Fibroblast of skin of abdomen (primary cell): ENCODE measurements at places on chromosomes 12 and 14.

DNA sequence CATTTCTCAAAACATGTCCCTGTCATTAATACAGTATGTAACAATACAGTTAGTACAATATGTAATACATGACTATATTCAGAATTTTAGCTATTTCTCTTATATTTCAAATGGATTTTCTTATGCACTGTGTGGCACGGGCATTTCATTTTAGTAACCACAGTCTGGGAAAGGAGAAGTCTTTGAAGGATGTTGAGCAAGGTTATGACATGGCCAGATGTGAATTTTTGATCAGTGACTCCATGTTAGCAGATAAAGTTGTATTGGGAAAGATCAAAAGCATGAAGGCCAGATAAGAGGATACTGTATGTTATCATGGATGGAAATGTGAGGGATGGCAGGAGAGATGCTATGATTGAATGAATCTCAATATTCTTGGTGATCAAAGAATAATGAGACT is 285.2 kb downstream of the NAV3 start:
- no peak for DNase-seq

DNA sequence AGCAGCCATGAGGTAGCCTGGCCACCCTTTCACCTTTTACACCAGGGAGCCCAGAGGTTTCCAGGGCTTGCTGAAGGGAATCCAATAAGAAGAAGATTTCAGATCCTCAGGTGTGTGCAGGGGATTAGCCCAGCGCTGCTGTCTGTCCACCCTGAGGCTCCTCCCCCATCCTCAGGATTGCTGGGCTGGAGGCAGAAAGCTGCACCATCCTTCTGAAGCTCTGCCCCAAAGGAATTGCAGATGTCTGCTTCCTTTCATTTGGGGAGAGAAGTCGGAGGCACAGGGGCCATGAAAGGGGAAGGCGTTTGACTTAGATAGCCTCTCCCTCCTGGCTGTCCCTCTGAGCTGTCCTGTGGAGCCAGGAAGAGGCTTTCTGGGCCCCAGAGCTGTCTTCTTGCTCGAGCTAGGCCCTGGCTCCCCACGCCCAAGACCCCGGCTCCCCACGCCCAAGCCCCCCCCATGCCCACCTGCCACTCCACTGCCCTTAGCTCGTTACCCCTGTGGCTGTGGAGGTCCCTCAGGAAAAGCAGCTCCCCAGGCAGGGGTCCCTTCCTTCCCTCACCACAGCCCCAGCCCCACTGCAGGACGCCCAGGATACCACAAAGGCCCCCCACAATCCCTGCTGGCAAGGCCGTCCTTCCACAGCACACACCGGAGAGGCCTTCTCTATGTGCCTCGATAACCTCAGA is 359.0 kb downstream of the CACNA1C start:
- no peak for DNase-seq

GRCh38 chr12:103105971-103106597 is 148.6 kb downstream of the ASCL1 start:
- DNase-seq: no peak

DNA sequence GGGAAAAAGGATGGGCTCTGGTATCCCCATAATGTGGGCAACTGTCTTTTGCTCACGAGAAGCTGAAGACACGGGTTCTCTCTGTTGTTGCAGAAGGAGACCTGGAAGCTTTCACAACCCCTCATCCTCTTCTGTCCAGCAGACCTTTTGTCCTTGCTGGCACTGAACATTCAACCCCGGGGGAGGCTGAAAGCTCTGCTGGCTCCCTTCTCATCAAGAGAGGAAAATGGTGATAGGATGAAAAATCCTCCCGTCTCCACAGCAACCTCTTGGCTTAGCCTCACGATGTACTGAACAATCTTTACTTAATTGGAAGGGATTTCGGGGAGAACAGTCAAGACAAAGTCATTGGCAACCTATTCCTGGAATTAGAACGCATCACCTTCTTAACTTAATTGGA is 39.0 kb downstream of the ELK3 start:
- DNase-seq: no peak

DNA sequence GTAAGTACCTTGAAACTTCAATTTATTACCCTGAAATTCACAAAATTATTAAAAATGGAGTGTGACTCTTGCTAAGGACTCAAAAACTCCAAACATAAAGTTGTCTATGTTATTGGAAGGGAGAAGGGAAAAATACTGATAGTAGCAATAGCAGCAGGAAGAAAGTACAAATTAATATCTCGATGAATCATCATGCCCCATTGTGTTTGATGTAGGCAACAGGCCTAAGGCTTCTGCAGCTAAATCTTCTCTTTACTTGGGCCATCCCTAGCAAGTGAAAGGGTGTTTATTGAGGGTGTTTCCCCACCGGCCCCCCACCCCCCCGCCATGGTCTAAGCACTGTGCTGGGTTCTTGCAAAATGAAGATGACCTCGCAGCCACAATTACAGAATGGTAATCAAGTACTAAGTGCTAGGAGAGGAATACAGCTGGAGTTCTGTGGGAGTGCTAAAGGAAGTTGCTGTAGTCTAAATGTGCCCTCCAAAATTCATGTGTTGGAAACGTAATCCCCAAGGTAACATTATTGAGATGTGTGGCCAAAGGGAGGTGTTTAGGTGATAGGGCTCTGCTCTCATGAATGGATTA is 76.5 kb downstream of the SNAPC1 start:
- no peak for DNase-seq

DNA sequence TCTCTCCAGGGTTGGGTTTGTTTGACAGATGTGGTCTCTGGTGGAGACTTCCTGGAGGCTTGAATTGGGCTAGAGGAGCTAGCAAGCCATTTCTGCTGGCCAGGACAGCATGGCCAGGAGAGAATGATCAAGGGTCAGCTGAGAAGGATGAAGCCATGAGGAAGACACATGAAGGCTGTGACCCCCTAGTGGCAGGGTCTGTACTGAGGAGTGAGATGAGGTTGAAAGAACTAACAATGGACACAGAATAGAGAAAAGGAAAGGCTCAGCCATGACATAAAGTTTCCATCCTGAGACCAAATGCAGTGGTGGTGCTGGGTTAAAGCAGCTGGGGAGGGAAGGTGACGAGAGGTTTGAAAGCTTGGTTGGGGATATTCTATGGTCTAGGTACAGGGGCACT is 89.9 kb downstream of the NT5DC3 start:
- no peak for DNase-seq

GRCh38 chr12:105399428-105400081 is 69.1 kb downstream of the C12orf75 start:
- no peak for DNase-seq

DNA sequence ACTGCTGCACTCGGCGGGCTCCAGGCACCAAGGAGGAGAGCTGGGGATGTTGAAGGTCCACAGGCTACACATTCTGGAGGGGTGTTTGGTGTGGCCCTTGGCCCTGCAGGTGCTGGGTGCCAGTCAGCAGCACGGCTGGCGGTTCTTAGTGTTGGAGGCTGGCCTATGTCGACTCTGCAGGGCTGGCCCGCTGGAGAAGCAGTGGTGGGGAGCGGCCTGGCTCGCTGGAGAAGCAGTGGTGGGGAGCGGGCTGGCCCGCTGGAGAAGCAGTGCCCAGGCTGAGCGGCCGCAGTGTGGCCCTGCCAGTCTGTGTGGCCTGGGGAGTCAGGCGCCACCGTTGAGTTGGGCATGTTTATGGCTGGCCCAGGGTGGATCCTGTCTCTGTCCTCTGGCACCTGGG is 27.3 kb downstream of the MTA1 start:
- no peak for DNase-seq

DNA sequence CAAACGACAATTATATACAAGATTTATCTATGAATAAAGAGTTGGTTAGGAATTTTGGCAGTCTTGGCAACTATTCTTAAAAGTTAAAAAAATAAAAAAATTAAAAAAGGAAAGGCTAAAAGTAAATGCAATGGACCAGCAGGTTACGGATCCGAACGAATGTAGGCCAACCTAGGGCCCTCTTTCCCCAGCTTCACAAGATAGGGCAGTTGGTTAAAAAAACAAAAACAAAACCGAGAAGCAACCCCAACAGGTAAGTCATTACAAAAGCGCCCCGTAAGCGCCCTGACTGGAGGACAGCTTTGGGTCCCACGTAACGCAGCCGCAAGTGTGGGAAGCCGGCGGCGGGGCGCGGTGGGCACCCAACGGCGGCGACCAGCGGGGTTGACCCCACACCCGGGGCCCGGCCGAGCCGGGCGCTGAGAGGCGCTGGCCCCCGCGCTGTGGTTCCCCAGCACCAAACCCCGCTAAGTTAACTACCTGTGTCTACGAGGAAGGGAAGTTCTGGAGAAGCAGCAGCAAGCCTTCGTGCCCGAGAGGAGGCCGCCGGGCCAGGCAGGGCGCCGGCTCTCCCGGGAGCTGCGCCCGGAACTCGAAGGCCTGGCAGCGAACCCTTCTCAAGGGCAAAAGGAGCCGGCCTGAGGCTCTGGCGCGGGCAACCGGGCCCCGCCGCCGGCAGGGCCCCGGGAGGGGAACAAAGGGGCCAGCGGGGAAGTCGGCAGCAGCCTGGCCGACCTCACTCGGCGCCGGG is 882 bp downstream of the HECTD1 start:
- no peak for DNase-seq

GRCh38 chr12:89947437-89948270 is 239.0 kb upstream of the ATP2B1 start:
- peak; percentile 93 for DNase-seq

DNA sequence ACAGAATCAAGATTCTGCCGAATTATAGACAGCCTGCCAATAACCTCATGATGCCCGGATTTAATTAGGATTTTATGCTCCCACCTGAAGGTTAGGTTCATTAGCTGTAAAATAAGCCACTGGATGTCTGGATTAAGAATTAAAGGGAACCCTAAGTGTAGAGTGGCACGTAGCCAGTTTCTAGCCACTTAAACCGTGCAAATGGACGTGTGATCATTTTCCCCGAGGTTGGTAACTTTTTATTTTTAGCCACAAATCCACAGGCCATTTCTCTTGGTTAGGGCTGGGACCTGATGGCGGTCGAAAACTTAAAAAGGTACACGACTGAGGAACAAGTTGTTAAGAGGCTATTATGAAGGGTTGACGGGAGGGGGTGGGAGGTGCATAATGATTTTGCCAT is 127.3 kb upstream of the TMPO start:
- no peak for DNase-seq

- no peak for DNase-seq
These were observed 185.0 kb downstream of the DPF3 start for GRCh38 chr14:72708708-72709475.

DNA sequence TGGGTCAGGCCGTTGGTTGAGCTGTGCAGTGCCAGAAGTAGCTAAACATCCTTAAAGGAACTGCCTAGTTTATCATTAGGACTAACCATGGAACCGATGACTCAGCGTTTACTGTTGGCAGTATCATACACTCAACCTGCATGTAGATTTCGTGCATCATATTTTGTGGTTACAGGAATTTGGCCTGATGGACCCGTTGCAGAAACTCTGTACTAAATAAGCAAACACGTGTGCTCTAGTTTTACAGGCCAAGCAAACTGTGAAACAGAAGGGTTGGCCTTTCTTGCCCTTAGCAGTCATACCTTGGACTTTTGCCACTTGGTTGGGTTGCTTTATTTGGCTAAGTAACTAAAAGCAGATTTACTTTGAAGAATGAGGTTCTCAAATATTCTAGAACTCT is 35.6 kb downstream of the DGLUCY start:
- peak; percentile 98 for DNase-seq

- DNase-seq: no peak
These were observed 41.9 kb downstream of the MMAB start for GRCh38 chr12:109531411-109531810.
